ENCODE measurements at places on chromosomes 4 and X.

DNA sequence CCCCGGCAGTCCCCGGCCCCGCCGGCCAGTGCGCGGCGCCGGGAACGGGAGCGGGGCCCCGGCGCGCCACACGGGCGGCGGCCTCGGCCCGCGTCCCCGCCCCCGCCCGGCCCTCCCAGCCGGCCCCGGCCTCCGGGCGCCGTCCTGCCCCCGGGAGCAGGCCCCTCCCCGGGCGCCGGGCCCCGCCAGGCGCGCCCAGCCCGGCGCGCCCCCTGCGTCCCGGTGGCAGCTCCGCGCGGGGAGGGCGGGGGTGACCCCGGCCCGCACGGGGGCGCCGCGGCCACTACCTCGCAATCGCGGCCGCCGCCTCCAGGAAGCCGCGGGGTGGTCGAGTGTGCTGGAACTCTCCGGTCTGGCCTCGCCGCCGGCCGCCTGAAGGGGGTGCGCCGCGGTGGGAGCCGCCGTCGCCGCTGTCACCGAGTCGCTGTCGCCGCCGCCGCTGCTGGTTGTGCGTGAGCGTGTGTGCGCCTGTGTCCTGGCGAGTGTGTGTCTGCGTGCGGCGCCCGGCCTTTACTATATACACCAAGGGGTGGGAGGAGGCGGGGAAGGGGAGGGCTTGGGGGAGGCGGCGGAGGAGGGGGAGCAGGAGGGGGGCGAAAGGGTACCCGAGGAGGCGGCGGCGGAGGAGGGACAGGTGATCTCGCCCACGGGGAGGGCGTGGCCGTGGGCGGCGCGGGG, at the start of gene RAI2:
TSS of gene RAI2 (minus strand) at position 488 of the 678 bp plus-strand sequence. CDS start 59,288 bp downstream, outside the sequence.
- no peak for DNase-seq

- DNase-seq: no peak
Observed at GRCh38 chrX:19280636-19281035, 63.1 kb upstream of the PDHA1 start.

- no peak for DNase-seq
Observed at GRCh38 chrX:78708816-78709215, 38.7 kb upstream of the LPAR4 start.

DNA sequence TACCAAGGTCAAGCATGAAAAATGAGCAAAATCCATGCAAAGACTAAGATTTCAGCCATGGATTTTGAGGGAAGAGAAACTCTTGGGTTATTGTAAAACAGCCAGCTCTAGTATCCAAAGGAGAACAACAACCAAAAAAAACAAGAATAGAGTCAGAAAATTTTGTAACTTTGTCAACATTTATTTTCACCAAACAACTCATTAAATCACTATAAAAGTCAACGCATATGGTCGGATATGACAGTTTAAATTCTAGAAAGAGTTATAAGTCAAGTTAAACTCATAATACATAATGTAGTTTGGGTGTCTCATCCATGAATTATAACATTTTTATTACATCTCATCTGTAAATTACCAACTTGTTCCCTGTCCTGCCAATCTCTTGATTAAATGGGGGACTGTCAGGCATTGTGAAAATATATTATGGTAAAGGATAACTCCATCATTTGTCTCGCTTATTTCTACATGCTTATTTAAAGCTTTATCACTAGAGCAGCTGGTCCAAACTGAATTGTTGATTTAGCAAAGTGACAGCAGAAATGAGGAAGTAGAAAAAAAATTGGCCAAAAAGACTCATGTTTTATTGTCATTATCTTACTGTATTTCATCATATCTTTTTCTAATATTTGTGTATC, 224.8 kb upstream of the NOCT start:
- DNase-seq: no peak

- DNase-seq: no peak
Observed at GRCh38 chrX:54891573-54891972, 29.1 kb upstream of the TRO start.

GRCh38 chr4:8069102-8069752, 89.4 kb downstream of the ABLIM2 start:
- DNase-seq: no peak

DNA sequence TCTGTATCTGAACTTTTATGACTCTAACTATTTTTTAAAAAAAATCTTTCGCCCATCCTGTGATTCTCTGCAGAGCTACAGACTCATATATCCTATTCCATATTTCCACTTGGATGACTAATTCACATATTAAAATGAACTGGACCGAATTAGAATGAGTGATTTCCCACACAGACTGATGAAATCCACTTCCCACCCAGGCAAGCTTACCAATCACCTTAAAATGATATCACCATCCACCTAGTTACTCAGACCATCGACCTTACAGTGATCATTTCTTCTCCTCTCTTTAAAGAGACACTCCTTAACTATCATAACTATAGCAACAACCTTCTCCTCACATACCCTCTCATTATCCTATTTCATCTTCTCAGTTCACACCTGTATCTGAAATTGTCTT, 34.1 kb upstream of the GUCY1B1 start:
- no peak for DNase-seq

DNA sequence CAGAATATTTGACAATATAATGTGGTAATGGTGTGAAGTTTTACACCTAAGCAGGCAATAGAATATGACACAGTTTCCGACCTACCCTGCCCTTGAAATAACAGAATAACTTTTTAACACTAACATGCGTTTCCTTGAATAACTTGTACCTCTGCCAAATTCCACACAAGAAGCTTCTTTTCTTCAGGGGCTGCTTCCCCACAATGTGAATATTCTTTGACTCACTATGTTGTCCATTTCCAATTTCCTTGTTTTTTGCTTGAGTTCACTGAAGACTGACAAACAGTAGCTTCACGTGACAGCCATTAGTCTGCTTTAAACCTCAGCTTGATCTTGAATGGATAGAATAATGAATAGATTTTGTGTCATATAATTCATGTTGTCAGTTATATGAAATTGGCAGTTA, 14.3 kb downstream of the SHROOM3 start:
- DNase-seq: no peak

- DNase-seq: no peak
Observed at GRCh38 chr4:143351774-143352451, 15.2 kb downstream of the GAB1 start.

- no peak for DNase-seq
Observed at GRCh38 chr4:48566034-48566384, 76.0 kb downstream of the ZAR1 start.

- DNase-seq: no peak
Observed at GRCh38 chrX:69019073-69019890, 146.0 kb downstream of the PJA1 start.

DNA sequence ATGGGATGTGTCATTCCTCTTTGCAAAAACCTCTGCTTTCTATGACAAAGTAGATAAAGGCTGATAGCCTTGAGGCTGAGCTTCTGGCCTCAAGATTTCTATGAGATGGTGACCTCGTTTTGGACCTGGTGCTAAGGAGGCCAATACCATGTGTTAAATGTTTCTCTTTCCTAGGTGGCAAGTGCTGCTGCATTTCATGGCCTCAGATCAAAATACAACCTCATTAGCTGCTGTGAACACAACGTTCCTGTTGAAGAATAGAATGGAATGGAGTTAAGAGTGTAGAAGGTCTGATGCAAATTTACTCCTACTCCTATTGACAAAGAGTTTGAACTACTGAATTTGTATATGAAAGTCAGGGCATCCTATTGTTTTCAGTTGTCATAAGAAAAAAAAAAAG, 112.0 kb downstream of the C4orf51 start:
- no peak for DNase-seq

DNA sequence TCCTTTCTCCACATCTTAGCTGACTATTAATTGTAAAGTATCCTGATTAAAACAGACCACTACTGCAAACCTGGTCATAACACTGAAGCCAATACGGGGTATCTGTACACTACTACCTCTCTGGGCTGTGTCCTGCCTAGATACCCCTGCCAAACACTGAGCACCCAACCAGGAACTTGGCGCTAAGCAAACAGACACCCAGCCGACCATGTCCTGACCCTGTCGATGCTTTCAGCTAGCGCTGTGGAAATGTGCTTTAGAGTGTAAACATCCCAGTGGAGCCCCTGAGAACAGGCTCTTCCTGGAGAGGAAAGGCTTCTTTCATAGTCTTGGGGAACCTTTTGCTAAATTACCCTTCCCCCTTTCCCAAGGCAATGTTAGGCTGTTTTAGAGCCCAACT, 52.9 kb downstream of the CCNG2 start:
- DNase-seq: no peak

- no peak for DNase-seq
Observed at GRCh38 chrX:45591650-45592049, 391.0 kb upstream of the DIPK2B start.

- no peak for DNase-seq
Observed at GRCh38 chr4:19358015-19358414, 893.7 kb upstream of the SLIT2 start.

GRCh38 chrX:136039968-136040367, 54.7 kb downstream of the SLC9A6 start:
- DNase-seq: no peak

DNA sequence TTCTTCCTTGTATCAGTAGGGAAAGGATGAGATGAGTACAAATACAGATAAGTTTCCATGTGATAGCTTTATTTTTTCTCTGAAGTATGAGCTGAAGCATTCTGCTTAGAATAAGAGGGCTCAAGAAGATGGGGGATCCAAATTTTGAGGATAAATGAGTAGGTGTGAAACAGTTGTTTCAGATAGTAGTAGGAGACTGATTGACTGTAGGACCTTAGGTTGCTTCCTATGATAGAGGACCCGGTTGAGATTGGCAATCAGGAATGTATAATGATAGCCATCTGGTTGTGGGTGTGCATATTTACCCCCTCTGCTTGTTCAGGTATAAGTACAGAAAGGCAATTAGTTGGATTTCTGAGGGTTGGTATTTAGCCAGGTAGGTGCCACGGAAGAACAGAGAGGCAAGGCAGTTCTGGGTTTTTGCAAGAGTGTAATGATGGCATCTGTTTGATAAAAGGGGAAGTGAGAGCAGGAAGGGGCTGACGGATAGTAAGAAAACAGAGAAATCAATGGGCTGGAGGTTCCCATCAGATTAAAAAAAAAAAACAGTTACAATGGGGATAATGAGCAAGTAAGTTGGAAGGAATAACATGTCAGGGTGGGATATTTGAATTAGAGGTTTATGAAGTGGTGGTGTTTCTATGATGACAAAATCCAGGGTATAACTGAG, 13.7 kb downstream of the OCRL start:
- DNase-seq: no peak

Data from stimulated activated CD8-positive, alpha-beta memory T cell treated with anti-CD3 and anti-CD28 coated beads, Interleukin-4, amount 100 ng/mL, for 4 hours (primary cell).